Astrocyte of the hippocampus (primary cell): ENCODE measurements at places on chromosomes 4 and X.

DNA sequence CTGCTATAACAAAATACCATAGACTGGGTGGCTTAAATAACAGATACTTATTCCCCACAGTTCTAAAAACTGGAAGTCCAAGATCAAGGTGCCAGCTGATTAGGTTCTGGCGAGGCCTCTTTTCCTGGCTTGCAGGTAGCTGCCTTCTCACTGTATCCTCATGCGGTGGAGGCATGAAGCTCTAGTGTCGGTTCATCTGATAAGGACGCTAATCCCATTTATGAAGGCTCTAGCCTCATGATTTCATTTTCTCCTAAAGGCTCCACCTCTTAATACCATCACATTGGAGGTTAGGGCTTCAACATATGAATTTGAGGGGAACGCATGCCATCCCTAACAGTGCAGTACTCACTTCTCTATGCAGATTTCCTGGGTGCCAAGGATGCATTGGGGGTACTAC is 57.9 kb upstream of the STIM2 start:
- DNase-seq = no peak

GRCh38 chrX:141642979-141643378 is 53.5 kb downstream of the SPANXA2 start:
- DNase-seq = peak; percentile 2

DNA sequence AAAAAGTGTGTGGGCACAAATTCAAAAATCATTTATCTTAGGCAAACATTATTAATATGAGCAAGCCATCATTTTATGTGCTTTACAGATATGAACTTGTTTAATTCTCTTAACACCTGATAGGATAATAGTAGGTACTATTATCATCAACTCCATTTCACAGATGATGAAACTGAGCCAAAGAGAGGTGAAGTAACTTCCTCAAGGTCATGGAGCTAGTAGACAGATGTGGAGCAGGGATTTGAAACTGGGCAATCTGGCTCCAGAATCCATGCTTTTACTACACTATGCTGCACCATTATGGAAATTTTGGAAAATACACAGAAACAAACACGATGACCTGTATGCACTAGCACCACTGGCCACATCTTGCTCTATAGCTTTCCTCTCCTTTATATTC is 1.0 kb upstream of the PIN4 start:
- DNase-seq = no peak

GRCh38 chrX:133306316-133306715 is 88.2 kb upstream of the TFDP3 start:
- DNase-seq = no peak

DNA sequence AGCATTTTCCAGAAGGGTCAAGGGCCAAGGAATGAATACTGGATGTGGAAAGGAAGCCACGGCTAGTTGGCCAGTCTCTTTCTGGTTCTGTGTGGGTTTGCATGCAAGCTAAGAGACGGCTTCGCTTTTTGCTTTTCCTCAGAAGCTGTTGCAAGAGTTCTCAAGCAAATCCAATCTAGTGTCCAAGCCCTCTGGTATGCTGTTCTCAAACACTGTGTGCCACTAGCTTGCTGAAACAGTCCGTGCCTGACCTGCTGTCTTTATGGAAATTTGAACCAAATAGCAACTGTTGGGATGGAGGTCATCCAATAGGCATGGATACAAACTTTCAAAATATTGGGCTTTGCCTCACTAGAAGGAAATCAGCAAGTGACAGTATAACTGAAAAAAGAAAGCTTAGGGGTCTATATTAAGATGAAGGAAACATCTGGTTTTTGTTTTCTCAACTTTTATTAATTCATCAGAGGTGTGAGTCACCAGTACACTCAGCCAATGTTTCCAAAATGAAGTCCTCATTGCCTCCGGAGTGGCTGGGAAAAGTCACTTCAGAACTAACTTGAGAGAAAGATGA is 70.5 kb downstream of the SLC9A6 start:
- DNase-seq = peak; percentile 55

- DNase-seq = no peak
Observed at GRCh38 chr4:127775843-127776242, 6.3 kb upstream of the HSPA4L start.

DNA sequence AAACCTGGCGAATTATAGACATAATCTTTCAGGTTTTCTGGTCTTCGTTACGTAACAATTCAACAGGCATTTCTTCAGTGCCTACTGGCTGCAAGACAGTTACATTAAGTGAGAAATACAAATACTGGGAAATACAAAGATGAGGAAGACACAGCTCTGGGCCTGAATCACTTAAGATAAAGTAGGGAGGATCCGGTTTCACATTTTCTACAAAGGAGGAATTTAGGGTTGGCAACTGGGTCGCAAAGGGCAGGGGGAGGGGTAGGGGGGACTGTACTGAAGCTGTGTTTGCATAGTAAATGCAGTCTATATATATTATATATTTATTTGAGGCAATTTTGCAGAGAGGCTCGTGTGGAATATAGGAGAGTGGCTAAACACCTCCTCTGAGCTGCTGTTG is 107.4 kb downstream of the MAML3 start:
- DNase-seq = no peak

- DNase-seq = peak; percentile 4
Observed at GRCh38 chrX:101999644-102000539, 68.1 kb upstream of the ZMAT1 start.

- DNase-seq = no peak
Observed at GRCh38 chrX:47649271-47649670, 1.1 kb downstream of the ELK1 start.

GRCh38 chr4:170242471-170242870 is 152.7 kb upstream of the AADAT start:
- peak; percentile 53 for DNase-seq

DNA sequence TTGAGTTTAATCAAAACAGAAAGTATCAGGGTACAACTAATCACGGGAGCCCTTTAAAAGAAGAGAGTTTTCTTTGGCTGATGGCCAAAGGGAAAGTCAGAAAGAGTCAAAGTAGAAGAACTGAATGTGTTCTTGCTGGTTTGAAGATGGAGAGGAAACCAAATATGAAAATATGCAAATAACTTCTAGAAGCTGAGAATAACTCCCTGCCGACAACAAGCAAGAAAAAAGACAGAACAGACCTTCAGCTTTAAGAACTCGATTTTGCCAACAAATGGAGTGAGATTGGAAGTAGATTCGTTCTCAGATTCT is 903.8 kb downstream of the STIM2 start:
- no peak for DNase-seq
